ENCODE measurements at places on chromosomes 13 and 19.
A peak's percentile ranks its signal among the peaks of the same experiment; 100 is the strongest.

DNA sequence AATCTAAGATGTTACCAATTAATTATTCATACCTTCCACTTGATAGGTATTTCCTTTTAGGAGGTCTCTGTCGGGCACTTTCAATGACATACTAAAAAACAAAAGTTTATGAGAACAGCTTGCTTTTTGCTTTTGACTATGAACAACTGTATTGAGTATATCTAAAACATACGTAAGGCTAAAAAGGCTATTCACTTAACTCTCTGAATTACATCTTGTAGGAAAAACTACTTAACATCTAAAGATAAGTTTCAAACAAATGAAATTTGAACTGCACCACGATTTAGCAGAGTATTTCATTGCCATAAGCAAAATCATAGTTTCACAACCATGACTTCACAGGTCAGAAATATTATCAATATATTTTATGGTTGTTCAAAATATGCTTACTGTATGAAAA lies 11.6 kb downstream of the SUPT20H start:
- DNase-seq, result no peak

- no peak for DNase-seq
Measured at GRCh38 chr13:102696465-102696864, 1.6 kb upstream of the METTL21C start.

GRCh38 chr19:41426952-41427646 lies at the start of gene B3GNT8:
Gene B3GNT8 (minus strand): TSS chr19:41427374. CDS start chr19:41426778, 596 bp downstream.
- peak; percentile 70 for DNase-seq

- DNase-seq, result no peak
Measured at GRCh38 chr19:46715620-46715974, 1.3 kb downstream of the PRKD2 start.
